ENCODE measurements at places on chromosomes 2 and 18. TPM values are rescaled to one million over a fixed set of nuclear protein-coding genes. Genes with fewer than 3 reads are reported as not detected.

The BOK gene
- 57.0 TPM for total RNA-seq

The MYOM1 gene
- total RNA-seq, result 0.99 TPM

The RND3 gene
- 208 TPM for total RNA-seq

The GRB14 gene
- total RNA-seq, result 22.1 TPM

The GPR45 gene
- total RNA-seq, result not detected

The COLEC11 gene
- total RNA-seq, result not detected

The GPR155 gene
- total RNA-seq, result 3.3 TPM

The GALR1 gene
- total RNA-seq, result not detected

The ALK gene
- total RNA-seq, result not detected

The FSIP2 gene
- total RNA-seq, result under 0.01 TPM

The RIT2 gene
- not detected for total RNA-seq

The AMER3 gene
- total RNA-seq, result not detected

The GNAL gene
- 0.87 TPM for total RNA-seq

The CYRIA gene
- total RNA-seq, result 9.2 TPM

The SULT1C4 gene
- 47.7 TPM for total RNA-seq

The SOX11 gene
- total RNA-seq, result under 0.01 TPM

The TBR1 gene
- total RNA-seq, result under 0.01 TPM

The UGT1A8 gene
- 0.35 TPM for total RNA-seq

The CCDC85A gene
- total RNA-seq, result 0.15 TPM

The TEKT4 gene
- 0.10 TPM for total RNA-seq

The HOXD3 gene
- 26.9 TPM for total RNA-seq

The TMEM127 gene
- 24.1 TPM for total RNA-seq

The AFF3 gene
- total RNA-seq, result not detected

The MYO7B gene
- 0.25 TPM for total RNA-seq

The CDH2 gene
- 106 TPM for total RNA-seq

The ERBB4 gene
- total RNA-seq, result 1.9 TPM

The IER3IP1 gene
- 22.6 TPM for total RNA-seq

The SPTBN1 gene
- total RNA-seq, result 447 TPM

The SYT4 gene
- total RNA-seq, result not detected

The CCDC178 gene
- 0.30 TPM for total RNA-seq

The GALNT13 gene
- total RNA-seq, result 0.52 TPM

The ATP8B1 gene
- total RNA-seq, result 48.8 TPM

The MATN3 gene
- total RNA-seq, result 32.1 TPM

The DYNAP gene
- total RNA-seq, result not detected
